ENCODE measurements at places on chromosomes 13 and 19.

GRCh38 chr13:44770951-44771350 is 194.8 kb upstream of the TSC22D1 start:
- DNase-seq, result no peak

GRCh38 chr19:19636573-19637185 is 6.8 kb downstream of the GMIP start:
- no peak for DNase-seq

- DNase-seq, result no peak
These were observed 61.2 kb downstream of the WASF3 start for GRCh38 chr13:26618726-26619125.

DNA sequence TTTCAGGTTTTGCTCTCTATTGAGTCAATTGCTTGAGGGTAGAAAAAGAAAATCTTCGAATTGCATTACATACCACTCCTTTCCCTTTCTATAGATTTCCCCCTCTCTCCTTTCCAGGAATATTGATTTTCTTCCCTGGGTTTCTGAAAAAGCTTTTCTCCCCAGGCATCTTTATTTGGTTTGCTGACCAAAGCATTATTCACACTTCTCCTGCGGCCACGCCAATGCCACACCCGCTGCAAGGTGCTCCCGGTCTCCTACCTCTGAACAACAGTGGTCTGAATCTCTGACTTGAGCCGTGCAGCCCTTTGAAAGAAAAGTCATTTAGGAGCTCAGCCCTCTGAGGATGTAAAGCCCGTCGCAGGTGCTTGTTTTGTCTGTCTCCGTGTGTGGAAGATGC is 350.9 kb upstream of the TMTC4 start:
- no peak for DNase-seq

DNA sequence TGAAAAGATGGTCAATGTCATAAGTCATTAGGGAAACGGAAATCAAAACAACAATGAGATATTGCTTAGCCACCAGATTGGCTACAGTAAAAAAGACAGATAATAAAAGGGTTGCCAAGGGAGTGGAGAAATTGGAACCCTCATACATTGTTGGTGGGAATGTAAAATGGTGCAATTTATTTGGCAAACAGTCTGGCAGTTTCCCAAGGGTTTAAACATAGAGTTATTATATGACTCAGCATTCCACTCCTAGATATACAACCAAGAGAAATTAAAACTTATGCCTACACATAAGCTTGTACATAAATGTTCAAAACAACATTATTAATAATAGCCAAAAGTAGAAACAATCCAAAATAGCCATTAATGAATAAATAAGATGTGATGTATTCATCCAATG is 9.9 kb upstream of the ZNF227 start:
- DNase-seq, result no peak

- DNase-seq, result no peak
These were observed 293.7 kb downstream of the POU4F1 start for GRCh38 chr13:78309497-78310180.

- DNase-seq, result no peak
These were observed 612.6 kb downstream of the DACH1 start for GRCh38 chr13:71254384-71254783.

- DNase-seq, result no peak
These were observed 7.1 kb upstream of the GPR18 start for GRCh38 chr13:99265162-99265800.

DNA sequence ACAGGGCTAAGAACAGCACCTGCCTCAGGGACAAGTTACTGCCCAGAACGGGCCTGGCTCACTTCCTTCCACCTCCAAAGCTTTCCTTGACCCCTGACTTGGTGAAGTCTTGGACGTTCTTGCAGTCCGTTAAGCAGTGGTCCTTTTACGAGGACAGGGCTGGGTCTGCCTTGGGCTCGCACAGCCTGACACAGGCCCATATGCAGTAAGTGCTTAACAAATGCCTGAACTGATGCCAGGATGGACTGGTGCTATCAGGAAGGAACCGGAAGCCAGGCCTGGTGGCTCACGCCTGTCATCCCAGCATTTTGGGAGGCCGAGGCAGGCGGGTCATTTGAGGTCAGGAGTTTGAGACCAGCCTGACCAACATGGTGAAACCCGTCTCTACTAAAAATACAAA is 1.8 kb upstream of the PLK5 start:
- DNase-seq, result no peak

DNA sequence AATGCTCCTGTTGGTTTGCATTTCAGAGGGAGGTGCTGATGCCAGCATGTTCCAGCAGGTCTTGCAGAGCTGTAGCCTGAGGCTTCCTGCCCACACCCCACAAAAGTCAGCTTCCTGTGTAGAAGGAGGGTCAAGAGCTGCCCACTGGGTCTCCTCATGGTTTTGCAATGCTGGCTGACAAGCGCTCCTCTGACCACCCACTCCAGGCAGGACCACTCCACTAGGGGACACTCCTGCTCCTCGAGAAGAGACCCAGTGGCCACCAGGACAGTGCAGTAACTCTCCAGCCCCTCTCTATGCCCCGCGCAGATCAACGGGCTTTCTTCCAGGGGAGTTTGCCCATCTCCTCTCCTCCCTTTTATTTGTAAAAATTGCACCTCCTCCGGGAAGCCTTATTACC is 72.9 kb upstream of the UQCRFS1 start:
- no peak for DNase-seq

DNA sequence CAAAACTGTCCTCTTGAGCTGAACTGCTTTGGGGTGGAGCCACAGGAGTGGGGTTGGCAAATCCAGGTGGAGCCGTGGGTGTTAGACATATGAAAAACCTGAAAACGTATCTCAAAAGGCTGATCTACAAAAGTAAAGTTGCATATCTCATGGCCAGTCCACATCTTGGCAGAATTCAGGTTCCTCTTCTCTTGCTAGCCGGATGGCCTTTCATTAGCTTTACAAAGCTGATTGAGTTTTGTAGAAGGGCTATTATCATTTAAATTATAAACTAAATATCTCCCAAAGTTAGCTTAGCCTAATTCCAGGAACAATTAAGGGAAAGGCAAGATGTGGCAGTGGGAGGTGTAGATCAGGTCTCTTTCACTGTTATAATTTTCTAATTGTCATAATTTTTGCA is 1427.7 kb downstream of the EFNB2 start:
- no peak for DNase-seq
